ENCODE measurements at places on chromosomes 7 and 10. TPM values are rescaled to one million over a fixed set of nuclear protein-coding genes. Genes with fewer than 3 reads are reported as not detected.

- no peak for DNase-seq
Measured at GRCh38 chr7:32062150-32062549, 8.1 kb downstream of the PDE1C start.

DNA sequence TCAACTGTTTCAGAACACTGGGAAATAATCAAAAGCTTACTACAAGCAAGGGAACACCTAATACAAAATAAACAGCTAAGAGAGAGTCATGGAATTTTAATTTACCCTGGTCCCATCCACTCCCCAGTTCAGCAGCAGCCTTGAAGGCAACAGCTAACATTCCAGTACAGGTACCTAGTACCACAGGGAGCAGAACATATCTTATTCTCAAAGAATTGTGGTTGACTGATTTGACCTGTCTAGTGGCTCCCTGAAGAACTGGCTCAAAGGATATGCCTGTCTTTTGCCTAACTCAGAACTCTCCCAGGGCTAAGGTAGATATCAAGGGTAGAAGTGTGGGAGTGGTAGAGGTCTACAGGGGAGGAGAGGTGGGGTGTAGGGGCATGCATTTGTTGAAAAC, 32.3 kb downstream of the SMURF1 start:
- no peak for DNase-seq

GRCh38 chr7:66815951-66816350, 75.4 kb downstream of the RABGEF1 start:
- no peak for DNase-seq

The C10orf62 gene
- total RNA-seq: not detected

The HIP1 gene
- total RNA-seq: 25.8 TPM

DNA sequence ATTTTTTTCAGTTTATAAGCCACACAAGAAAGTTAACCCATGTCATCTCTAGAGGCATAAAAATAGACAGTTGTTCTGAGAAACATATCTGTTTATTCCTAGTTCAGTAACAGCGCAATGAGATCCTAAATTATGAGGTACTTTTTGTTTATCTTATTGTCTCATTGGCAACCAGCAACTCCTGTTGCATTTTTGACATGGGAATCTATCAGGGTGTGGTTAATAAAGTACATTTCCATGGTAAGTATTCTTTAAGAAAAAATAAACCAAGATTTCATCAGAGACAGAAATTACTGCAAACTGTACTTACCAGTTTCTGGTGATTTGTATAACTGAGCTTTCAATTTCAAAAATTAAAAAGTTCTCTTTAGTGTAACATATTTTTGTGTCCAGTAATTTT, 9.0 kb downstream of the FAS start:
- DNase-seq: no peak

DNA sequence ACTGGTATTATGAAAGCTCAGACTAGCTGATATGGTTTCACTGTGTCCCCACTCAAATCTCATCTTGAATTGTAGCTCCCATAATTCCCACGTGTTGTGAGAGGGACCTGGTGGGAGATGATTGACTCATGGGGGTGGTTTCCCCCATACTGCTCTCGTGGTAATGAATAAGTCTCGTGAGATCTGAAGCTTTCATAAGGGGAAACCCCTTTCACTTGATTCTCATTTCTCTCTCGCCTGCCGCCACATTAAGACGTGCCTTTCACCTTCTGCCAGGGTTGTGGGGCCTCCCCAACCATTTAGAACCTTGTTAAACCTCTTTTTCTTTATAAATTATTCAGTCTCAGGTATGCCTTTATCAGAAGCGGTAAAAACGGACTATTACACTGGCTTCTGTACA, 40.3 kb downstream of the COL13A1 start:
- no peak for DNase-seq

DNA sequence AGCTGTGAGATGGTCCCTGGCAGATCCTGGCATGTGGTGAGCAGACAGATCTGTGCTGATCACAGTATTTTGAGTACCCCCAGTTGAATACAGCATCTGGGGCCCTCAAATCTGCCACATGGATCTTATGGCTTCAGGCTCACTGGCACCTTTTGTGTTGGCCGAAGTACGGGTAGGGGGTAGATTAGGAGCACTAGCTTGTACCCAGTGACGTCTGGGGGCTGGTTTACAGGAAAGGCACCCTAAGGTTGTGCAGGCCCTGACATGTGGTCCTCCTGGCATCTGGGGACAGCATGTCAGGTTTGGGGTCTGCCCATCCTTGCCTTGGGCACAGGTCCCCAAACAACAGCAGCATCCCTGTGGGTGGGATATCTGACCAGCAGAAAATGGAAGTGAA, 53.2 kb downstream of the SYPL1 start:
- no peak for DNase-seq

- DNase-seq: no peak
Measured at GRCh38 chr7:37990337-37990736, 69.9 kb downstream of the EPDR1 start.

- DNase-seq: no peak
Measured at GRCh38 chr10:42973411-42973810, 103.5 kb upstream of the RET start.

Measured in SJSA1 (cell line).